ENCODE measurements at places on chromosomes 7 and 10.
A peak's percentile ranks its signal among the peaks of the same experiment; 100 is the strongest.

DNA sequence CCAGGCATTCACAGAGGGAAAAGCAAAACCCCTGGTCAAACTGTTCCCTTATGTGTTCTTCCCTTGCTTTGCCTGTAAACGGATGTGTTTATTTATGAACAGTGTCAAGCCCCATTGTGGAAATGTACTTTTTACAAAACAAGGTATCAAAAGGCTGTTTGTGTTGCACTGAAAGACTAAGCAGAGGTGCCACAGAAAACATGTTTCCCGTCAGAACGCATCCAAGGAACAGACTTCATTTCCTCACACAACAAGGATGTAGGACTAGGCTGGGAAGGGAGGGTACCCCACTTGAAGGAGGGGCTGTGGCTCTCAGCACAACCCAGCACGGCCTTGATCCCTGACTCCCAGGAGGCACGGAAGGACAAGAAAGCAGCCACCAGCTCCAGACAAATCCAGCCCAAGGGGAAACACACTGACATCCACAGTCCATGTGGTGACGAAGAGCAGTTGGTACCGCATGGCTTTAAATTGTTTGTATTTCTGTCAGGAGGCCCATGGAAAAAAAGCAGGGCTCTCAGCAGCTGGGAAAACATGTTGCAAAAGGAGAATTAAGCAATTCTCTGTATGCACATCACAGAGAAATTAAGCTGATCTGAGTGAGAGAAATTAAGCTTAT is 85.6 kb downstream of the RNF216 start:
- DNase-seq, result no peak

- DNase-seq, result no peak
Measured at GRCh38 chr7:154914308-154914995, 88.5 kb downstream of the PAXIP1 start.

- DNase-seq, result peak; percentile 29
Measured at GRCh38 chr10:100826983-100827818, 81.8 kb downstream of the PAX2 start.

DNA sequence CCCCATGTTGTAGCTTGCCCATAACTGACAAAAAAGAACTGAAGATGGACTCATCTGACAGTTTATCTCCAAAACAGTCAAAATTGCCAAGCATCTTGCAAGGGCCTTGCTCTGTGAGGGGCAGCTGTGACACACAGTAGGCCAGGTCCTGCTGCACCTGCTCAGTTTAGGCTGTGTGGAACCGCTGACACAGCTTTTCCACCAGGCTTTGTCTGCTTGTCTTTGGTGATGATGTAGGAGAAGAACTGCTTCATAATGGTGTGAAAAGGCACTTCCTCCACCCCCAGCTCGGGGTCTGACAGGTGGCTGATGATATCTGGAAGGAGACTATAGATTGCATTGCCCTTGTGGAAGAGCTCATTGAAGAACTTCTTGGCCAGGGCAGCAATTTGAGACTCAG is 92.6 kb downstream of the NPSR1 start:
- DNase-seq, result no peak

- DNase-seq, result no peak
Measured at GRCh38 chr10:92598321-92598720, 5.4 kb downstream of the KIF11 start.

GRCh38 chr10:58070956-58071355 is 196.7 kb downstream of the IPMK start:
- no peak for DNase-seq

- DNase-seq, result no peak
Measured at GRCh38 chr7:45682358-45682735, 108.2 kb downstream of the ADCY1 start.

DNA sequence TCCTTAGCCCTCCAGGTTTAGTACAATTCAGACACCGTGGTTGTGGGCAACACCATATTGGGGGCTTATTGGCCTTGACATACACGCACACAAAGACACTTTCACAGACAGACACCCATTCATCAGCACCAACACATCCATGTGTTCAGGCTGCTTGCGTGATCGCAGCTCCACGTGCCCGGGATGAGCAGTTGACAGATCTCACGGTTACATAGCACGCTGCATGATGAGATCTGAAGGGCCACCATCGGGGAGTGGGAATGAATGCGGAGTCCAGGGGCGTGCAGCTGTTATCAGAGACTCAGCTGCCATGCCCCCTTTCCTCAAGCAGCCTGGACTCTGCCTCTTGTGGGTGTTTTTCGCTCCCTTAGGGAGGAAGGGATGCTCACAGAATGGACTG is 285.2 kb downstream of the USP6NL start:
- no peak for DNase-seq

- DNase-seq, result no peak
Measured at GRCh38 chr7:121000081-121000983, 11.8 kb downstream of the CPED1 start.

- no peak for DNase-seq
Measured at GRCh38 chr10:92011560-92012214, 88.1 kb downstream of the BTAF1 start.

DNA sequence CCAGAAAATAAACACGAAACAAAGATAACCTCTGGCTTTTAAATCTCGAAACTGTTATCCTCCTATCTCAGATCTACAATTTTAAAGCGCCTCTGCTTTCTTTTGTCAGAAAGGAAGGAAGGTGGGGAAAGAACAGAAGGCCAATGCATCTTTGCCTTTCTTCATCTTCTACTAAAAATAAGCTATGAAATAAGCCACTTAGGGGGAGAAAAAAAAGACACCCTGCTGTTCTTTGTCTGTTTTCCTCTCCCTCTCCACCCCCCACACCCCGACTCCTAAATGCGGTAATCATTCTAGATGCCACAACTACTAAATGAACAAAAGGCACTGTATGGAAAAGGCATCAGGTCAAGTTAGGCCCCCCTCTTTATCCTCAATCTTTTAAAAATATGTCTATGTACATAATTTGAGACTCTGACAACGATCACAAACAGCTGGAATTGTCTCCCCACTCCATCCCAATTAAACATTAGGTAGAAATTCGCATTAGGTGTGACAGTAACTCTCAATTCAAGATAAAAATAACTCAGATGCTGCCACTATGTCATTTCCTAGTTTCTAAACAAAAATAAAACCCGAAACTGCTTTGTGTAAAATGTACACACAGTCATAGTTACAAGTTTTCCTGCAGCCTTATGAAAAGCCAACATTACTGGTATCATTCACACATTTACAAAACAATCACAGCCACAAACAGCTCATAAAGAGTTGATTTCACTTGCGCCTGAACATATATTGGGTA is 2.4 kb downstream of the UBE2H start:
- no peak for DNase-seq

DNA sequence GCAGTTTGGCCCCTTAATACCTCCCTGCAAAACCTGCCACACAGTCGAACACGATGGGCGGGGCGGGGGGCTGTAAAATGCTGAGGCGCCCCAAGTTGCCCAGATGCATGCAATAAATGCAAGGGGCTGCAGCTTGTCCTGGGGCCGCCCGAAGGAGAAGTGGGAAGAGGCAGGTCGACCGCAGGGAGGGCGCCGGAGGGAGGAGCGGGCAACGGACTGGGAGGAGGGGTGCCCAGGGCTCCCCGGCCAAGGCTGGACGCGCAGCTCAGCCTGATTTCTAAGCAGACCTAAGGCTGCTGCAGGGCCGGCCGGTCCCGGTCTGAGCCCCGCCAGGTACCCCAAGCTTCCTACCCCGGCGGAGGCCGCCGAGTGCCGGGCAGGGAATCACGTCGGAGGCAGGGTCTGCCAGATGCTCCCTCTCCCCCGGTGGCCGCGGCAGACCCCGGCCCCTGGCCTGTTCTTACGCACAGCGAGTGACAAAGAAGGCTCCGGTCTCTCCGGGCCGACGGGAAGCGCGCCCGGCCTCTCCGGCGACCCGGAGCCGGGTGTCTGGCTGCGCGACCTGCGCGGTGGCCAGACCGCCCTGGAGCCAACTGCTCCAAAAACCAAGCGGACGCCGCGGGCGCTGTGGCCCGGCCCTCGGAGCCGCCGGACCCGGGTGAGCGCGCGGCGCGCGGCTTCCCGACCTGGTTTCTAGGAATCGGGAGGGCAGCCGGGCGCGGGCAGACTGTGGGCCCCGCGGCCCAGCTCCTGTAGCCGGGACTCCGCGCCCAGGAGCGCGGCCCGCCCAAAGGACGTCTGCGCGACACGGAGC is 744 bp upstream of the EBF3 start:
- DNase-seq, result no peak

DNA sequence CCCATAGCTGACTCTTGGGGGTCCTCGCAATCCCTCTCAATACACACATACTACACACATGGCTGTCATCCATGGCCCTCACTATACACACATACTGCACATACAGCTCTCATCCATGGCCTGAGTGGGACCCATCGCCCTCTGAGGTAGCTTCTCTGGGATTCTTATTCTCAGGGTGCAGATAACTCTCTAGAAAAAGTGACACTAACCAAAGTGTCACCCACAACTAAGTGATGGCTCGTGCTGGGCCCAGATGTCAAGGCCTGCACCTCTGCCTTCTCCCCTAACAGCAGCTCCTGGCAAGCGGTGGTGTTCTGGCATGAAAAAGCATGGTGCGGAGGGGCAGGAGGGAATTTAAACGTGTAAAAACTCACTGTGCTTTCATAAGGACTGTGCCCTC is 62.7 kb upstream of the ZPBP start:
- DNase-seq, result no peak

DNA sequence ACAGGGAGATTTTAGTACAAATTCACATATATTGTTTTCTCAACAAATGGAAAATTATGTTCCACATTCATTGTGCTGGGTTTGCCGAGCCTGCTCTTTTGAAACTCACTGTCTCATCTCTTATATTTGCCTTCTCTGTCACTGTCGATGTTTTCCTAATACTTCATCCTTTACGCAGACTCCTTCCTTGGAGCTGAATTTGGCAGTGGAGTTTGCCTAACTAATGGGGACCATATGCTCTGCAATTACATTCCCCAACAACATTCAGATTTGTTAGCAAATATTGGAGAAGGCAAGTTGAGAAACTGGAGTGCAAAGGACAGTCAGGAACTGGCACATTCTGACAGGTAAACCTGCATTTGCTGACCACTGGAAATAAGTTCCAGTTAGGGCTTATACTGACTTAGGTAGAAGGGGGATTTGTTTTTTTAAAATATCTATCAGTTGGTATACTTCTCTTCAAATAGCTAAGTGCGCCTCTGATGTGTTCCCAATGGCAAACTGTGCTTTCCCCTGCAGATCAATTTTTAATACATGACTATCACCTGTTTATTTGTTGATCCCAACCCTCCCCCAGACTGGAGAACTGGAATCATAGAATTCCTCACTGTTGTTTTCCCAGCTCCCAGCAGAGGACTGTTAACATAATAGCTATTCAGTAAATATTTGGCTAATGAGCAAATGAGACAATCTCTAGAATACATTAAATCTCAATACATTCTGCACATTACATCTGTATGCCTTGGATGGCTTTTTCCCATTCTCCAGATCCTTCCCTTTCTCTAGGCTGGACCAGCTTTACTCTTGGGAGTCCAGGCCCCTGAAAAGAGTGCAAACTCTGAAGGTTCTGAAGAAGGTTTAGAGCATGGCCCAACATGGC is 769.3 kb downstream of the KCNMA1 start:
- DNase-seq, result no peak

DNA sequence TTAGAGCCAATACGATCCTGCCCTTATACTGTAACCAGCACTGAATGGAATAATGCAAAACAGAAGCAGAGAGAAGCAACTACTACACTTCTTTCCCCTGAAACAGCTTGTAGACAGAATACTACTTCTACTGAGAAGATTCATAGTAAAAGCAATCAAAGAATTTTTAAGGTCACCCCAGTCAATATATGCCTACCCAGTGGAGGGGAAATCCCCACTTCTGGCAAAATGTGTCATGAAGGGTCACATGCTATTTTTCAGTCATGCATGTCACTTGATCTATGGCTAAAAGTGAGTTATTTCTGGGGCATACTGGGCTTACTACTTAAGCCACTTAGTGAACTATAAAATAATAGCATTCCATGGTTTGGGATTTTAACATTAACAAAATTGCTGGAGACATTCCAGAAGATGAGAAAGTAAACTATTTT is 25.6 kb downstream of the IRF5 start:
- no peak for DNase-seq

DNA sequence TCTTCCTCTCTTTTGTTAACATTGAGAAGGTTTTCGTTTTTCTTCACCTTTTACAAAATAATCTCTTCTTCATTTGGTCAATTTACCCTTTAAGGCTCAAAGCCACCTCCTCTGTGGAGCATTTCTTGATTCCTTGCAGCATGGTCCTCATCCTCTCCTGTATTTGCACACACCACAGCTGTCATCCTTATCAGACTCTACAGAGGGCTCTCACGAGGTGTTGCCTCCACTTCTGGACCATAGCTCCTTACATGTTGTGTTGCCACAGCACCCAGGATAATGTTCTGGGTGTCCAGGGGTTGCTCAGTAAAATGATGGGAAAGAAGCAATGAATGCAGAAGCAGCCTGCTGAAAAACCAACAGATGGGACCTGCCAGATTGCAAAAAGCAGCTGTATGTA is 192.8 kb downstream of the SH2D4B start:
- no peak for DNase-seq

GRCh38 chr7:142855756-142856564 is 1.1 kb downstream of the EPHB6 start:
- DNase-seq, result no peak

GRCh38 chr7:158811461-158811860 is 17.8 kb downstream of the ESYT2 start:
- DNase-seq, result no peak

- no peak for DNase-seq
Measured at GRCh38 chr7:43876976-43877745, 7.8 kb upstream of the MRPS24 start.

- no peak for DNase-seq
Measured at GRCh38 chr7:142471820-142472219, 214.0 kb upstream of the PRSS58 start.

DNA sequence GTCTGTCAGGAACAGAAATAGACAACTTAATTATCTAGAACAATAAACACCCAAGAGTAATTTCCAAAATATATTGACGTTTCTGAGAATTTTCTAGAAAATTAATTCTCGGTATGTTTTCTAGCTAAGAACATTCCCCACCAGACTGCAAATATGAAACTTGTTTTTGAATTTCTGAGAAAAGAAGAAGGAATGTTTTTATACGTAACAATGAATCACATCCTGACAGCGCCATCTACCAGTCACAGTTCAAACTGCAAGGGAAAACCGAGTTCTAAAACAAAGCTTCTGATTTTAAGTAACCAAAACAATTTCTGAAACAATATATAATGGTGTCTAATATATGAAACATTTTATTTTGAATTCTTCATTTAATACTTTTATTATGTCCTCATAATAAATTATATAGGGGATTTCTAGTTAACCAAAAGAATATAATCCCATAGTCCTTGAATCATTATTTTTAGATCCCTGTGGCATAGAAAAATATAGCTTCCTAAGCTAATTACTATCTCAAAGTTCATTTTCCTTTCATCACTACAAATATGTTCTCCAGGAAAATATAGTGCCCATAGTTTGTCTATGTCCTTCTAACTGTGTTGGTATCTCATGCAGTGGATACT is 34.5 kb upstream of the MEOX2 start:
- DNase-seq, result no peak

DNA sequence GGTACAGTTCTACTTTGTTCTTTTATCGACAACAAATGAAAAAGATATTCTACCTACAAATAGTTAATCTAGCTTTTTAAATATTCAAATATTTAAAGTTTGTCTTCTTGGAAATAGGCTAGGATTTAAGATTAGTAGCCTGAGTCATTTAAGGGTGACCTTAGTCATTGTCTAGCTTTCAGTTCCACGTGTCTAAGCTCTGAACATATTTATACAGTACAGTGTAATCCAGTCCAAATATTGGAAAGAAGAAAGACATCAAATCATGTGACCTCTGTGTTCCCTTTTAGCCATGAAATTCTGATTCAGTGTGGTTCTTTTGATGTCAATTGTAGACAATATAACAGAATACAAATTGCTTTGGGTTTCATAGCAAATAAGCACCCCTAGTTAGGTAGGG is 121.1 kb downstream of the MALRD1 start:
- DNase-seq, result no peak

Measured in progenitor cell of endocrine pancreas (in vitro differentiated cells).